ENCODE measurements at places on chromosomes 13 and 19.

- no peak for DNase-seq
Measured at GRCh38 chr19:1438933-1439354, 748 bp downstream of the RPS15 start.

GRCh38 chr13:50629497-50629896 lies 214.0 kb downstream of the DLEU7 start:
- no peak for DNase-seq

- no peak for DNase-seq
Measured at GRCh38 chr19:38711726-38712153, 32.5 kb downstream of the CAPN12 start.

DNA sequence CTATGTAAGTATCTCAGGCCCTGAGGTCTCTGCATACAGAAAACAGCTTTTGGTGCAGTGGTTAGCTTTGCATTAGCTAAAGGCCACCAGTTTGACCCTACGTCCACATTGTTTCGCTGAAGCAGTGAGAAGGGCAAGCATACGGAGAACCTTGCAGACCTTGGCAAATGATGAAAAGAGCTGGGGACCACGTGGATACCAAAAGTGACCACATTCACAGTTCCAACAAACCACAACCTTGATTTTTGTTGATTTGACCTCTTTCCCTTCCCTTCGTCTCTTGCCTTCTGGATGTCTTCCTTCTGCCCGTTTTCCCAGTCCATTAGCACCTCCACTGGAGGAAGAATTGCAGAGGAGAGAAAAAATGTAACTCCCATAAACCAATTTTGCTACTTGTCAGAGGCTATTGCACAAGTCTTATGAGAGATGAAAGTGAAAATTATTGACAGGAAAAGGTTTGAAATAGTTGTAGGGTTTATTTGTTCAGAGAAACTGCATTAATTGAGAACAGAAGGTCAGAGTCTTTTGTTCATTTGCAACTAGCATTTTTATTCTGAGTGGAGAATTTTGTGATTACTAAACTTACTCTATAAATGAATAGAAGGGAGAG lies 293.9 kb upstream of the HTR2A start:
- DNase-seq = no peak

DNA sequence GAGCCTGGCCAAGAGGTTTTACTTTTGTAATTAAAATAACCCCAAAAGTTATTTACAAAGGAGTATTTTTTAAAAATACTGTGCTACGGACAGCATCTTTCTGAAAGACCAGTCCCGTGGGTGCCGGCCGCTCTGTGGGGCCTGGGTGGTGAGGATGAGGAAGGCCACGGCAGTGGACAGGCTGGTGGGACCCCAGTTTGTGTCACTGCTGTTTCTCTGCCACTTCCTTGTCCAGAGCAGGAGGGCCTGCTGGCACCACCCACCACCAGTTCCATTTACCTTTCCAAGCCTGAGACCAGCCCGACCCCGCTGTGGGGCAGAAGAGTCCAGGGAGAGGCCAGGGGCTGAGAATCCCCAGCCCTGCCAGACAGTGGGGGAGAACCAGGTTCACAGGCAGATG lies 23.8 kb downstream of the ELAVL1 start:
- DNase-seq = no peak

DNA sequence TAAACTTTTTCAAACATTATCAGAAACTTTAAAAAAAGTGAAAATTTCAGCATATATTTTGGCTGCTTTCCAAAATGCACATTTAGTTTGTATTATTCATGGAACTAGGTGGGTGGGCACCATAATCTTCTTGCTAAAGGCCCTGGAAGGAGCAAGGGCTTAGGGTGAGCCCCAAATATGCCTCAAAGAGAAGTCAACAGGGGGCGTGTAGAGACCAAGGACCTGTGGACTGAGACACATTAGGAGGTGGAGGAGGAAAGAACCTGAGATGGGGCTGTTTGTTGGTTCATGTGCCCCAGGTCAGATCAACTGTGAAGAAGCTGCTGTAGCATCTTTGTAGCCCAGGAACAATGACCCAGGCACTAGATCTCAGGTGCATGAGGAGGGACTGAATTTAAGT lies 79.6 kb upstream of the OLFM4 start:
- no peak for DNase-seq

DNA sequence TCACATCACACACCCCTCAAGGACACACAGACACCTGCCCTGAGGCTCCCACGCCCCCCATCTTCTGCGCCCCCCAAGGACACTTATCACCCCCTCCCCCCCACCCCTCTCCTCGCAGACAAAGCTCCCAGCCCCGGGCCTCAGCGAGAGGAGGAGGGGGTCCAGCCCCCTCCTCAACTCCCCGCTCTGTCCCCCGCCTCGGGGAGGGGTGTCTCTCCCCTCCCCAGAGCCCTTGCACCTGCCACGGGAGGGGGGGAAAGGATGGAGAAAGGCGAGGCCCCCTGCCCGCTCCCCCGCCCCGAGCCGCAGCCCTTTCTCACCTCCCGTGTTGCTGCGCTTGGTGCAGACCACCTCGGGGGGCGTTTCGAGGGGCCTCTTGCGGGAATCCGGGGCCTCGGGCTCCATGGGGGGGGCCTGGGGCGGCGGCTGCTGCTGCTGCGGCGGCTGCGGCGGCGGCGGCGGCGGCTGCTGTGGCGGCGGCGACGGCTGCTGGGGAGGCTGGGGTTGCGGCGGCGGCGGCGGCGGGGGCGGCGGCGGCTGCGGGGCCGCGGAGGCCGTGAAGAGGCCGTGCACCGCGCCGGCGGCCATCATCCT lies 621 bp downstream of the NOVA2 start:
- DNase-seq = no peak

GRCh38 chr19:1872807-1873523 lies 9.6 kb upstream of the KLF16 start:
- no peak for DNase-seq

GRCh38 chr19:1384085-1384462 lies 367 bp downstream of the NDUFS7 start:
- no peak for DNase-seq

DNA sequence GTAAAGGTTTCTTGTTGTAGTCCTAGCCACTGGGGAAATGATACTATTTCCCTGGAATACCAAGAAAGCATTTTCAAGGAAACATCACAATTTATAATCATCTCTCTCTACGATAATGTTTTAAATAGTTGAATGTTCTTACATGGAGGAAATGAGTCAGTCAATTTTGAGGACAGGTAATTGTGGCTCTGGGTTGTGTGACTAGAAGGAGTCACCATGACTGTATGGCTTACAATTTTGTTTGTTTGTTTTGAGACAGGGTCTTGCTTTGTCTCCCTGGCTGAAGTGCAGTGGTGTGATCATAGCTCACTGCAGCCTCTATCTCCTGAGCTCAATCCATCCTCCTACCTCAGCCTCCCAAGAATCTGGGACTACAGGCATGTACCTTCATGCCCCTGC lies 47.4 kb downstream of the COG3 start:
- no peak for DNase-seq

DNA sequence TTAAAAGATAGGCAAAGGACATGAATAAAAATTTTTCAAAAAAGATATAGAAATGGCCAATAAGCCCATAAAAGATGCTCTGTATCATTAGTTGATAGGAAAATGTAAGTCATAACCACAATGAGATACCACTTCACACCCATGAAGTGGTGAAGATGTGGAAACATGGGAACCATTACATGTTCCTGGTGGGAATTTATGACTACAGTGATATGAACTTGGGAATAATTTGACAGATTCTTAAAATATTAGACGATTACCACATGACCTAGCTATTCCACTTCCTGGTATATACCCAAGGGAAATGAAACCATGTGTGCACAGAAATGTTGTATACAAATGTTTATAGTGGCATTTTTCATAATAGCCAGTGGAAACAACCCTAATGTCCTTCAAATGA lies 232.2 kb downstream of the GGACT start:
- DNase-seq = no peak

- no peak for DNase-seq
Measured at GRCh38 chr19:33497131-33497777, 24.3 kb downstream of the PEPD start.

DNA sequence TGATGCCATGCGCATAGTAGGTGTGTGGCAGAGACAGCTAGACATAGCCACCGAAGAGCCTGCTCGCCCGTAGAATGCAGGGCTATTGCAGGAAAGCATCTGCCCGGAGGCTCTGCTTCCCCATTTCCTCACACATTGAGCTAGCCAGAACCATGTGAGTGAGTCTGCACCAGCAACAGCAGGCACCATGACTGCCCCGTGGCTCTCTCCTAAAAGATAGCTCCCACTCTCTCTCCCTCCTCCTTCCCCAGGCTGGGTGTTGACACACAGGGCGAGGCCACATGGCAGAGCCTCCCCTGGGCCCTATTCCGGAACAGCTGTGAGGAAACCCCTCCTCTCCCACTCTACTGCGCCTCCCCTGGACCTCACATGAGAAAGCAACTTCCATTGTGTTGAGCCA lies 52.3 kb upstream of the ATP12A start:
- DNase-seq = no peak

GRCh38 chr13:59305896-59306295 lies 857.8 kb downstream of the DIAPH3 start:
- no peak for DNase-seq

DNA sequence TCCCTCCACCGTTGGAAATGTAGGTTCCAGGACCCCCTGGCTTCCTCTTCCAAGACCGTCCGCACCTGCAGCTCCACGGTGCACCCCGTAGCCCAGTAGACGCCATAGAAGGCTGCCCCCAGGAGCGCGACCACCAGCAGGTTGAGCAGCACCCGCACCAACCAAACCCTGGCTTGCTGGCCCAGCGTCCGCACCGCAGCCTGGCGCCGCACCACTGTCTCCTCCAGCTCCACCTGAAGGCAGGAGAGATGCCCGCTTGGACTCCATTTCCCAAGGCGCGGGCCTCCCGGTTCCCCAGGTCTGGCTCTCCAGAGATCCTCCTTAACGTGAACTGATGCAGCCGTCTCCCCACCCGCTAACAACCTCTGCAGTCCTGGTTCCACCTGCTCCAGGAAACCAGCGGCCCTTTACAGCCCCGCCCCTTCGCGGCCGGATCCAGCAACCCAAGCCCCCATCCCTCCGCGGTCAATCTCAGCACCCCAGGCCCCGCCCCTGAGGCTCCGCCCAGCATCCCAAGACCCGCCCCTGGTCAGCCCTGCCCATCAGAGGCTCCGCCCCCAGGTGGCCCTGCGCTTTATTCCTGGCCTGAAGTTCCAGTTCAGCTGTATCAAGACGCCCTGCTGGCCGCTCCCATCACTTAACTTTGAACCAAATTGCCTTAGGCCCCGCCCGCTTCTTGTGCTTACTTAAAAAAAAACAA lies 5.0 kb upstream of the LENG1 start:
- DNase-seq = peak; percentile 31

DNA sequence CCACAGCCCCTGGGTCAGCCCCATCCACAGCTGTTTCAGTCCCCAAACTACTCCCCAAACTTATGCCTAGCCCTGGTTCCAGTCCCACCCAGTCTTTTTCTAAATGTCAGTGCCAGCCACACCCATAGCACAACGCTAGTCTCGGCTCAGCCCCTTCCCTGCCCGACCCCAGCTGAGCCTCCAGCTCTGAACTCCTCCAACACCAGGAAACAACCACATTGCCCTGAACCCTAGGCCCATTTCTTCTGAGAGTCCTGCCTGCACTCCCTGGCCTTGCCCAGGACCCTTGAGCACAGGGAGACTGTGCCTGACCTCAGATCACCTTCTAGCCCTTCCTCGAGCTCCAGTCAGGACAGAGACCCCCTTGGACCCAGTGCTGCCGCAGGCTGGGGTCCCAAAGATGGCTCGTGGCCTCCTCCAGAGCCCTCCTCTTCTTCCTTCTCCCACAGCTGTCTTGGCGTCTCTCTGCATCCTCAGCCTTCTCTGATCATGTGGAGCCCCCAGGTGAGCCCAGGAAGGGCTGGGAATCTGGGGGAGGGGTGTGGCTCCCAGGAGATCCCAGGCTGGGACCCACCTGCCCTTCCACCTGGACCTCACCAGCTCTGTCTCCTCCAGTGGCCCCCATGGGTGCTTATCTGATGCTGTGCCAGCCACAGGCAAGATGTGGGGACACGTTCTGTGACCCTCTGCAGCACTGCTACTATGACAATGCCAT lies 33.0 kb upstream of the IGFL1 start:
- DNase-seq = no peak

GRCh38 chr13:75986818-75987217 lies 350.7 kb downstream of the LMO7 start:
- no peak for DNase-seq

DNA sequence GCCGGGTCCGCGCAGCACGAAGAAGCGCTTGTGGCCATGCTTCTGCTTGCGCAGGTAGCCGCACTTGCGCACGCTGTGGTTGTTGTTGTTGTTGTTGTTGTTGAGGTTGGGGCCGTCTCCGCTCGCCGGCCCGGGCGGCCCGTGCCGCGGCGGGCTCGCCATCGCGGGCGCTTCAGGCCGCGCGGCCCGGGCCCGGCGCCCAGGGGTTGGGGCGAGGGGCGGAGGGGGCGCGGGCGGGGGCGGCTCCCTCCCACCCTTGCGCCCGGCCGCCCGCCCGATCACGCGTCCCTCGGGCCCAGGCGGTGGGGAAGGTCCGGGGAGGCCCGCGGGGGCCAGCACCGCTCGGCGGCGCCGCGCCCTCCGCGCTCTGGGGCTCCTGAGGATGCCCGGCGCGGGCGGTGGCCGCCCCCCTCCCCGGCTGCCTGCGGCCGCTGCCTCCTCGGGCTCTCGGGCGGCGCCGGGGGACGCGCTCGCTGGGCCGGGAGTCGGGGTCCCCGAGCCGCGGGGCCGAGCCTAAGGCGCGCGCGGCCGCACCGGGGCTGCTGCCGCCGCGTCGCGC lies 412 bp downstream of the IRS2 start:
- DNase-seq = no peak

DNA sequence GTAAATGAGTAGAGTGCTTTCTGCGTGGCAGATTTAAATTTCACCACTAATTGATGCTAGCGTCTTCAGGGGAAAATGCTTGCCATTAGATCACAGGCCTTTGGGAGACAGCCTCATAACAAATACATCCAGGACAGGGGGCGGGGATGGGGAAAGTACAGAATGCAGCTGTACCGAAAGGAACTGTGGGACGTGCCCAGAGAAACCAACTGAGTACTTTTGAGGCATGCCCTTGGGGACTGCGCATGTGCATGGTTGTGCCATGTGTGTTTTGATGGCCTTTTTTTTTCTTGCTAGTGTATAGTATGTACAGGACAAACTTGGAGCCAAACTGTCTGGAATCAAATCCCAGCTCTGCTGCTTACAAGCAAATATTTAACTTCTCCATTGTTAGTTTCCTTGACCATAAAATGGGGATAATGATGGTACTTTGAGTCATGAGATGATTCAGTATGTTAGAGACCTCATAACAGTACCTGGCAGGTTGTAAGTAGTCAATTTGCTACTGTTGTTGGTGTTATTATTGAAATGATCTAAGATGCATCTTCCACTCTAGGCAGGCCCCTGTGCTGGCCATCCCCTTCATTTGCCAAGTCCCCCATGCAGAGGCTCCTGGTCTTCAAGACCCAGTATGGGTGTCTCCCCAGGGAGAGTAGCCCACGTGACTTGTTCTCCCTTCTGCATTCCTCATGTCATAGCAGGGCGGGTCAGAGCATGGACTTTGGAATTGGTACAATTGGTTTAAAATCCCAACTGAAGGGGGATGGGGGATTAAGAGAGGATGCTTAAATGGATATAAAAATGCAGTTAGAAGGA lies 68.3 kb upstream of the NPAS1 start:
- no peak for DNase-seq

DNA sequence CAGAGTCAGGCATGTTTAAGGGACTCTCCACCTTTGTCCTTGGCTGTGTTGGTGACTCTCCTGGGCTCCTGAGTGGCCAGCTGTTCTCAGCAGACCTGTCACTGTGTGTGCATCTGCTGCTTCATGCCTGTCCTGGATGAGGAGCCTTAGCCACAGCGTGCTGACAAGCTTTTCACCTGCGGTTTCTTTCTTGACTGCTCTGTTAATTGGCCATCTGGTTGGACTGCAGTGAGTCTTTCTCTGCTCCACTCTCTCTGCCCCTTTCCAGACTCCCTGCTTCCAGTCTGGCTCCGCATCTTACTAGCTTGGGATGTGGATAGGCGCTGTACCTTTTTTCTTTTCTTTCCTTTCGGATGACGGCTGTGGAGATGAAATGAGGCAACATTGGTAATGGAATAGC lies 38.8 kb downstream of the POLR1D start:
- DNase-seq = no peak
